DND-41 (cell line): ENCODE measurements at places on chromosomes 16 and 17.

GRCh38 chr16:1310832-1311200 is 1.4 kb downstream of the UBE2I start:
- peak; percentile 56 for DNase-seq

- no peak for DNase-seq
Measured at GRCh38 chr17:79443026-79443425, 167.8 kb downstream of the RBFOX3 start.

GRCh38 chr17:73025041-73025560 is 67.4 kb downstream of the SLC39A11 start:
- no peak for DNase-seq

DNA sequence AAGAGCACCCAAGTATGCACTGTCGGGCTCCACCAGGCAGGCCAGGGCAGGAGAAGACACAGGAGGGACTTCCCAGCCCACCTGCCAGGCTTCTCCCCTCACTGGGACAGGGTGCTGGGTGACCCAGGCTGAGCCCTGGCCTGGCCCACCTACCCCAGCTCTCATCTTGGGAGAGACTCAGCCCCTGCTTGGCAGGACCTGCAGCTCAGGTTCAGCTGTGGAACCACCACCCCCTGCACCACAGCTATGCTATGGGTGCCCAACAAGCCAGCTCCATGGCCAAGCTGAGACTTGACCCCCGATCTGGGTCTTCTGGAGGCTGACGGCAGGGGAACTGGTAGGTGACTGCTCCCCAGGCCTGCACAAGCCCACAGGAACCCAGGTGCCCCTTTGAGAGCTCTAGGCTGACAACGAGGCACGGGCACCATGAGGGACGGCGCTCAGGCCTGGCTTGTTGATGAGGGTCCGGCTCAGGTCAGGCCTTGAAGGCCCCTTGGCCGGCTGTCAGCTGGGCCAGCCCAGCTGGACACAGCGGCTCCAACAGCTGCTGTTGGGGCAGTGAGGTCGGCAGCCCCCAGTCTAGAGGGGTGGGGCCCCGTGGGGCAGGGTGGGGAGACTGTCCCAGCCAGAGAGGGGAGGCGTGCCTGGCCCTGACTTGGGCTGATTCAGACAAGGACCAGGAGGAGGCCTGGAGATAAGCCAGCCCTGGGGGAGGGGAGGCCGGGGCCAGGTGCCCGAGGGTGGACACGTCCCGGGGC is 4.6 kb downstream of the RPUSD1 start:
- DNase-seq = no peak

GRCh38 chr17:3034578-3034920 is 28.9 kb downstream of the OR1D5 start:
- no peak for DNase-seq

DNA sequence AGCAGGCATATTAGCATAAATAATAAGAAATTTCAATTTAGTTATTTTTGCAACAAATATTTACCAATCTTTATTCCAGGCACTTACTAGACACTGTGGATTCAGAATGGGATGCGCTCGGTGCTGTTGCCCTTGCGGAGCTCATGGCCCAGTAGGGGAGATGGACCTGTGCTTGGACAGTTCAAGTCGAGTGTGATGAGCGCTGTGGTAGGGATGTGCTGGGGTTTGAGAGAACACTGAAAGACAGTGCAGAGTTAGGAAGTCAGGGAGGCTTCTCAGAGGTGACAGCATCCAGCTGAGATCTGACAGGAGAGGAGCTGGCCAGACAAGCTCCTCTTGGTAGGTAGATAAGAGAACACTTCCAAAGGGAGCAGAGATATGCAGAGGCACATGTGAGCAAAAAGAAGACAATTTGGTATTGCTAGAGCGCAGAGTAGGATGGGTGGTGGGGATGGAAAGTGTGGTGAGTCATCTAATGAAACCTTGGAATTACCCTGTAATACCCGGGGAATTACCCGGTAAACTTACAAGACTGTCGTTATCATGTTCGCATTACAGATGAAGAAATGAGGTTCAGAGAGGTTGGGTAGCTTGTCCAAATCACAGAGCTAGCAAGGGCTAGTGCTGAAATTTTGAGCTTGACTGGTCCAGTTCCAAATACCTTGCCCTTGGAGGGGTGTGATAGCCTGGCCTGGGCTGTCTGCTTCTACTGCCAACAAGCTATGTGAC is 298.1 kb upstream of the N4BP1 start:
- no peak for DNase-seq

GRCh38 chr17:59534583-59534982 is 30.8 kb upstream of the DHX40 start:
- DNase-seq = no peak

- DNase-seq = no peak
Measured at GRCh38 chr17:83010206-83011200, 68.9 kb upstream of the METRNL start.

- DNase-seq = no peak
Measured at GRCh38 chr17:72592242-72592966, 471.6 kb downstream of the SOX9 start.

DNA sequence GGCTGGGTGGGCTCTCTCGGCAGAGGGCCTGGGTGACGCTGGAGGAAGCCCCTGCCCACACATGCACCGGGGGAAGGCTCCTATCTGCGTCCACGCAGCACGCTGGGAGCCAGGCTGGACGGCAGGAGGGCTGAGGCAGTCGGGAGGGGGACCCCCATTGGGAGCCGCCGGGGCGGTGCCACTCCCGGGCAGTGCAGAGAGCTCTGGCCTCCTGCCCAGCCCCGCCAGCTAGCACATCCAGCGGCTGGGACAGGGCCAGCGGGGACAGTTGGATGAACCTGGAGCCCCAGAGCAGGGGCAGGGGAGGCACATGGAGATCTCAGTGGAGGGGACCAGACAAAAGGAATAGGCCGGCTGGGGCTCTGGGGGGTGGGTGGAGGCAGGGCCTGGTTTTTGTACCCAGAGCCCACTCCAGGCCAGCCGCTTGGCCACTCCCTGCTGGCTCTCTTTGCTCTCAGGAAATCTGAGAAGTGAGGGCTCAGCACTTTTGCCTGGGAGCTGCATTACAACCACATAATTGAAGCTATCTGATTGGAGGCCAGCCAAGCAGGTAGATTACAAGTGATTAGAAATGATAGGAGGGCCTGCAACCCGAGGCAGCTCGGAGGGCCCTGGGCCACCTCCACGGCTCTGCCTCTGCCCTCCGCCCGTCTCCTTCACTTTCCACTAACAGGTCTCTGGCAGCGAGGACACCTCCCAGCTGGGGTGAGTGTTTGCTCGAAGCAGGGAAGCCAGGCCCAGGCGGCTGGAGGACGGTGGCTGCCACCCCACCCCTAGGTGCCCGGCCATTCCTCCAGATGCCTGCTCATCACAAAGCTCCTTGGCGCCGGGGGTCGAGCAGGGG is 40.1 kb downstream of the ENGASE start:
- no peak for DNase-seq

DNA sequence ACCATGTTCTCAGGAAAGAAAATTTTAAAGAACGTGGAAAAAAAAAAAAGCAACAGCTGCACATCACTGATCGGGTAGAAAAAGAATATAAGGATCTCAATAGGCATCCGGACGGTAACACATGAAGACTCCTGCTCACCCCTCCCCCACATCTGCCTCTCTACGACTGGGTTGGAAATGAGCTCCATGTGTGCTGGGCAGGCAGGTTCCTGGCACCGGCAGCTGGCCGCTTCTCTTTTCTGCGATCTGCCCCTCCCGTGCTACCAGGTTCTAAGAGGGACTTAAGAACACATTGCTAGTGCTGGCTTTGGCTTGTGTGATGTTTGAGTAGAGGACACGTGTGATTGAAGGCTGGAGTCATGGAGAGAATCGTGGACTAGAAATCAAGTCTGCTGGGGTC is 115.5 kb downstream of the AATF start:
- no peak for DNase-seq

DNA sequence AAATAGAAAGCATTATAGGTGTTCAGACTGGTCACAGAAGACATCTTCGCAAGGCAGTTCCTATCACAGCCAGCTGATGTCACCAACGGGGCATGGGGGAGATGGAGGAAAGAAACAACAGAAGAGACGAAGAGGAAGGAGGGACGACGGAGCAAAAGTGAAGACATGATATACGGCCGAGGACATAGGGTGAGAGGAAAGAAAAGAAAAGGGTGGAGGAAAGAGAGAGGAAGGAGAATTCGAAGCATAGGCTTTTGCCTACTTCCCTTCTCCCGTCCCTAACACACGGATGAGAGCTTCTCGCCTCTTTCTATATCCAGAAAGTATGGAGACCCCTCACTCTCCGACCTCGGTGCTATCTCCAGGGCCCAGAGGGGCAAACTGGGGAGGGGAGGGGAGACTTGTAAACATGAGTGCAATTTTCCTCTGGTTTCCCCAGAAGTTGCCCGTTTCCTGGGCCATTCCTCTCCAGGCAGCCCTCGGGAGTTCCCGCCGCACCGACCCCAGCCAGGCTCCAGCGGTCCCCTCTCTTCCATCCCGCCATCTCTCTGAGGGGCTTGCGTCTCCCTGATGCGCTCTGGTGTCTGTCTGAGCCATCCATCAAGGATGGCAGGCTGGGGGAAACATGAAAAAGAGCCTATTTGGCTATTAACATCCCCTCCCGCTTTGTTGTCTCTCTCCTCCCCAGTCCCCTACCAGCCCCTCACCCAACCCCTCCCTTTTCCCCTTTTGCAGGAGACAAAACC is 26.0 kb downstream of the COPZ2 start:
- DNase-seq = peak; percentile 47

- no peak for DNase-seq
Measured at GRCh38 chr16:51326131-51326856, 175.2 kb upstream of the SALL1 start.

- no peak for DNase-seq
Measured at GRCh38 chr17:48575673-48576478, 2.3 kb downstream of the HOXB4 start.

DNA sequence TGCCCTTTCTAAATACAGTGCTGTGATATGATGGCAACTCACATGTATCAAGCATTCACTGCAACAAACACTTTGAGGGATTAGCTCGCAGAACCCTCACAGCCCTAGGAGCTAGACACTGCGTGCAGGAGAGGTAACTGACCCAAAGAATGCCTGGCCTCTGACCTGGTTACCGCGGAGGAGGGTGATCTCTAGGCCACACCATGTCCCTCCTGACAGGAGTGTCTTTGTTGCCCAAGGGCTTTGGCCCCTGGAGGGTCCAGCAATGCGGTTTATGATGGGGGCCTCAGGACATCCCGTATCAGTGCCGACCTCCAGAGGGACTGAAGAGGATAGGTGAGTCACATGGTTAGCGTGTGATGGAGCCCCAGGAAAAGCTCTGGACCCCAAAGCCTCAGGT is 130.6 kb downstream of the MGAT5B start:
- no peak for DNase-seq

GRCh38 chr16:65667011-65667578 is 545.2 kb upstream of the CDH11 start:
- no peak for DNase-seq

GRCh38 chr16:1443980-1444729 is at the start of gene CCDC154:
Gene CCDC154 (minus strand): TSS chr16:1444556. CDS start chr16:1444322, 234 bp downstream.
- DNase-seq = no peak

DNA sequence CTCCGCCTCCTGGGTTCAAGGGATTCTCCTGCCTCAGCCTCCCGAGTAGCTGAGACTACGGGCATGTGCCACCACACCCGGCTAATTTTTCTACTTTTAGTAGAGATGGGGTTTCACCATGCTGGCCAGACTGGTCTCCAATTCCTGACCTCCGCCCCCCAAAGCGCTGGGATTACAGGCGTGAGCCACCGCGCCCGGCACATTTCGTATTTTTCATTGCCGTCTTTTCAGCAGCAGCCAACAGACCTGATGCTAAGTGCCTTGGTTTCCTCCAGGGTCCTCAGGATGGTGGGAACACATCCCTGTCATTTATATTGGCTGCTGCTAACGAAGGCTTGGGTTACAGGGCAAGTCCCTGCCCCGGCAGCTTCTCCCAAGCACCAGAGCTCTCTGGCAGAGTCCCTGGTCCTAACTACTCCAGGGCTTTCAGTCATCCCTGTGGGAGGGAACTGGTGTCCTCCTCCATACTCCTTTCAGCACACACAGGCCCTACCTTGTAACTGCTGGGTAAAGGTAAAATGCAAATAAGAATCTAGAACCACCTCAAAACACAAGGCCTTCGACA is 1.5 kb upstream of the RNF157 start:
- no peak for DNase-seq

DNA sequence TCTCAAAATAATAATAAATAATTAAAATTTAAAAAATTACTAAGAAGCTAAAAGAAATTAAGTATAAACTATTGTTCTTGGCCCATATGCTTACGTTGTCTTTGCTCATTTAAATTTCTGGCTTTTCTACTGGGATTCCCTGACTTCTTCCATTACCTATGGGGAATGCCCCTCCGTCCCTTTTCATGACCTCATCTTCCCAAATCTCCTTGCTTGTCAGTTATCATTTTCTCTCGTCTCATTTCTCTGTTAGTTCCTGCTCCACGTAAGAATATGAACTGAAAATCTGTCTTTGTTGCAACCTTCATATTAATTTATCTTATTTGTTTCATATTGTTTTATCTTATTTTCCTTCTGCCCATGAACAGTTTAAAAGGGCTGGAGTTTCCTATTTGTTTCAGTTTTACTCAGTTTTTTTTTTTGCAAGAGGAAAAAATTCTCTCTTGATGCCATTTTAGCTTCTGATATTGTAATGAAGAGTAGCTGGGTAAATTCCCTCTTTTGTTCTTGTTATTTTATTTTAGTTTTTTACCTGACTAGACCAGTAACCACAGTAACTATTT is 2.5 kb upstream of the DNAJA2 start:
- no peak for DNase-seq

- DNase-seq = no peak
Measured at GRCh38 chr17:69390795-69391501, 23.5 kb upstream of the MAP2K6 start.

DNA sequence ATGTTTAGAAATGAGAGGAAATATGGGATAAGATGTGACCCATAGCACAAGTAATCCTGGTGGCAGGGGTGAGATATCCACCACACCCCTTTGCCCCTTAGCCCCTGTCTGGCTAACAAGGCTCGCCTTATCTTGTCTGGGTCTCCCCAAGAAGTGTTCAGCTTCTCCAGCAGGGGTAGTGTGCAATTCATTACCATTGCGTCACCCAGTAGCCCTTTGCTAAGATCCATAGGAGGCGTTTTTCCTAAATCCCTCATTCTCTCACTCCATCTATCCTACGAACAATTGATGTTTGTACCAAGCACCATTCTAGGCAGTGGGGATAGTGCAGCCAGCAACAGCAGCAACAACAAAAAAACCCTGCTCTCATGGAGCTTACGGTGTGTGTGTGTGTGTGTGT is 30.8 kb downstream of the CCDC42 start:
- DNase-seq = no peak

GRCh38 chr16:47617732-47618131 is 156.6 kb downstream of the PHKB start:
- DNase-seq = no peak

- DNase-seq = no peak
Measured at GRCh38 chr16:85313526-85314301, 201.4 kb upstream of the CIBAR2 start.

DNA sequence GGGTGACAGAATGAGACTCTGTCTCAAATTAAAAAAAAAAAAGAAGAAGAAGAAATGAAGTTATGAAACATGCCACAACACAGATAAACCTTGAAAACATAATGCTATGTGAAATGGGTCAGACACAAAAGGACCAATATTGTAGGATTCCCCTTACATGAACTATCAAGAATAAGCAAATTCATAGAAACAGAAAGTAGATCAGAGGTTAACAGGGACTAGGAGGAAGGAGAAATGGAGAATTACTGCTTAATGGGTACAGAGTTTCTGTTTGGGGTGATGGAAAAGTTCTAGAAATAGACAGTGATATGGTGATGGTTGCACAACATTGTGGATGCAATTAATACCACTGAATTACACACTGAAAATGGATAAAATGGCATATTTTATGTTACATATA is 16.3 kb downstream of the RANBP10 start:
- DNase-seq = no peak
